ENCODE measurements at places on chromosomes 2 and 18.

- no peak for DNase-seq
Measured at GRCh38 chr2:22694856-22695255, 690.1 kb upstream of the KLHL29 start.

DNA sequence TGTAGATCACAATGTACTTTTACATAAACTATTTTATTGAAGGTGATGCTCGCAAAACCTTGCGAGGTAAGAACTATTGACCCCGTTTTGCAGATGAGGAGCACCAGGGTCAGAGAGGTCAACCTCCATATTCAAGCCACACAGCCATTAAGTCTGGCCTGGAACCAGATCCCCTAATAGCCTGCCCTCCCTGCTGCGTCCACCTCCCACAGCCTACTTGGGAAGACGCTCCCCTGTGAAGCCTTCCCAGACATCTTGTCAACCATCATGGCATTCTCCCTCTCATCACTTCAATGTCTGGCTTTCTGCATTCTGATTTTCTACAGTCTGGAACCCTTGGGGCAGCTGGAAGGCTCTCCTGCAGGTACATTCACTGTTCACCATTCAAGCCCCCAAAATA is 101.0 kb downstream of the TTC32 start:
- no peak for DNase-seq

DNA sequence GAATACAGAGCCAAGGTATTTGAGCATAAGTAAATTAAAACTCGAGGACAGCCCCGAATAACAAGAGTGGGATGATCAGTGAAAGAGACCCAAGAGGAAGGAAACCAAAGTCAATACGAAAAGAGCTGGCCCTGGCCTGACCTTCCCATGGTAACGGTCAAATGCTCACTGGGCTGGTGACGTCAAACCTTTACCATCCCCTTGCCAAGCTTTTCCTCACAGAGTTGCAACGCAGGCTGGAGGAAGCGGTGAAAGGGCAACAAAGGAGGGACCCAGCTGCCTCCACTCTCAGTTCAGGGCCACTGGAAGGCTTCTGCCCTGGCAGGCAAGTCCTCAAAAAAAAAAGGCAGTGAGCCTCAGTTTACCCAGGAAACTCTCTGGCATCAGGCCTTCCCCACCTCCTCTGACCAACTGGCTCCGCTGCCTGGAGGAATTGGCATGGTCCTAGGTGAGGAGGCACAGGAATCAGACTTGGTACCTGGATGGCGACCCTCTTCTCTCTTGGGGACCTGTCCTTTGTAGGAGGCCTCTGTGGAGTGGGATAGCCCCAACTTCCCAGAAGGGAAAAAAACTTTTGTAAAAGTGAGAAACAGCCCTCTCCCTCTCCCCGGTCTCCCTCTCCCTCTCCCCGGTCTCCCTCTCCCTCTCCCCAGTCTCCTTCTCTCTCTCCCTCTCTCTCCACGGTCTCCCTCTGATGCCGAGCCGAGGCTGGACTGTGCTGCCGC is 212.4 kb downstream of the ANAPC1 start:
- no peak for DNase-seq

DNA sequence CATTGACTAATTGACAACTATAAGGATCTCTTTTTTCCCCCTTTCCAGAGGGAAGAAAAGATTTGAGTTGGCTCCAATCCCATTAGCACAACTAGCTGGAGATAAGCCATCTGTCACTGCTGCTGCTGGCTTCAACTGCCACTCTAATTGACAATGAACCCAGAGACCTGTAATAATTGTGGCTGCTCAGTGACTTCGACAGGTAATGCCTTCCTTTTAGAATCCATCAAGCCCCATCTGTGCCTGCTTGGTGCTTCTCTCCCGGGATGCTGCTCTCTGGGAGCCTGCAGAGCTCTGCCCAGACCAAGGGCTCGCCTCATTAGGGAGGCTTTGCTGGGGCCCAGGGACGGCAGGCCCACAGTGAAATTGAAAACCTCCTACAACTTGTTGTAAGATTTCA is 376.7 kb upstream of the SOX11 start:
- no peak for DNase-seq

DNA sequence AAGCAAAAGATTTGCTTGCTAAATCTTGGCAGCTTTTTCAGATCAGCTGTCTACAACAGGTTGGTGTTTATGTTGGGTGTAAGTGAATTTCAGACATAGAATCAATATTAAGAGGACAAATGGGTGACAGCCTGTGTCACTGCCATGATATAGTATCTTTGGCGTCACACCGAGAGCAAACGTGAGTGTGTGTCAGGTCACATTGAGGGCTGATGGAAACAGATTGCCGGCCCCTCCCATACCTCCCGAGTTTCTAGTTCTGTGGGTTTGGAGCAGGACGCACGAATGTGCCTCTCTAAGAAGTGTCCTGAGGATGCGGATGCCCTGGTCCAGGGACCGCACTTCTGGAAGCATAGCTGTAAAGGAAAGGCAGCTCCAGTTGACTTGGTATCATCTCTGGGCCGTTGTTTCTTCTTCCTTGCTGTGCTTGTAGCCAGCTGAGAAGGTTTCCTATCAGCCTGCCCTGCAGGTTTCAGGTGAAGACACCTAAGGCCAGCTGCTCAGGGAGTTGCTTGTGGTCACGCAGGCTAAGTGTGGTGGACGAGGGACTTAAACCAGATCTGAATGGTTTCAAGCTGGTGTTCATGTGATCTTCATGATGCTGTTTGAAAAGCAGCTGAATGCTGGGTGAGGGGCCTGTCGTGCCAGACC is 6.4 kb downstream of the AGAP1 start:
- DNase-seq, result no peak

DNA sequence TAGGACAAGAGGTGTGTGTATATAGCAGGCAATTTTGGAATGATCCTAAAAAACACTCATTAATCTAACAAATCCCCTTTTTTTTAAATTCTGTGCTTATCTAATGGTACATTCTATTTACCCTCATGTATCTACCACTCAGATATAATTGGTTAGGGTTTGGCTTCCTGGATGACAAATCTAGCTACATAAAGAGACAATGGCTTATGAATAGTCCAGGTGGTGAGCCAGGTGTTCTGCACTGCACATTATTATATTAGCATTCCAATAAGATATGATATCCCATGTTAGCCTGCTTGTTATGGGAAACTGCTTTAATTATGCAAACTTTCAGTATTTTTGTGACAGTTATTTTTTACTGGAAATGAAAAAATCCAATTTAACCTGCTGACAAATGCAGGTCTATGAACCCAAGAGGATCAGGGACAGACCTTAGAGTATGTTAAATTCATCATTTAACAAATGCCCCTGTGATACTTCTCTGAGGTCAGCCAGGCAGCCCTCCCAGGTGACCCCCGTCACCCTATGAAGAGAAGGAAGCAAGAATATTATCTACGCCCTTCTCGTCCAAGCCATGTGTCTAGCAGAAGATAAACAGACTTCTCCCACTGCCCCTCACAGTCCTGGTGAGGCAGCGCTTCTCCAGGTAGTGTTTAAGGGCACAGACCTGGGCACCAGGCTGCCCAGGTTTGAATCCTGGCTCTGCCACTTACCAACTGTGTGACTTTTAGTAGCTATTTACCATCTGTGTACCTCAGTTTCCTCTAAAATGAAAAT is 83.0 kb downstream of the ADD2 start:
- no peak for DNase-seq

DNA sequence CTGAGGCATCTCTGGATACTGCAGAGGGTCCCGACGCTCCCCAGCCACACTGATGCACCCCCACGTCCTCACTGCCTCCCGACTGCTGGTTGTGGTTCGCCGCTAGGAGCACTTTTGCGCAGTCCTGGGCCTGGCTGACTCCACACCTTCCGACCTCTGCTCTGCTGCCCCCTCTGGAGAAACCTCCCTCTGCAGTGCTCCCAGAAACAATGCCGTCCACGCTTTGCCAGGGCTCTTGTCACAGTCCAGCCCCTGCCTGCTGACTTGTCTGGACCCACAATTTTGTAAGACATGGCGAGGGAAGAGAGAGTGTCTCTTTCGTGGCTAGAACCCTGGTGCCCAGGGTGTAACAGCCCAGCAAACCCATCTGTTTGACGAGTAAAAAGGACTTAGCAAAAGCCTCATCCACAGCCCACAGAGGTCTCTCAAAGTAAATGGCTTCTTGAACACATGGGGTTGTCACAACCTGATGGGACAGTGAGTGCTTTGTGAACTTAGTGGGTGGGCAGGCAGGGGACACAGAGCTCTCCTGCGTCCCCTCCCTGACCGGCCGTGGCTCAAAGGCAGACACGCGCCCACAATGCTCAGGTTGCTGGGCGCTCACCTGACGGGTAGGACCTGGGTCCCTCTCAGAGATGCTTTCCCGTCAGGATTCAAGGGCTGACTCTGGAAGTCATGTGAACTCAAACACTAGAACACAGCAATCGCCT is 4.0 kb downstream of the COPS9 start:
- no peak for DNase-seq

DNA sequence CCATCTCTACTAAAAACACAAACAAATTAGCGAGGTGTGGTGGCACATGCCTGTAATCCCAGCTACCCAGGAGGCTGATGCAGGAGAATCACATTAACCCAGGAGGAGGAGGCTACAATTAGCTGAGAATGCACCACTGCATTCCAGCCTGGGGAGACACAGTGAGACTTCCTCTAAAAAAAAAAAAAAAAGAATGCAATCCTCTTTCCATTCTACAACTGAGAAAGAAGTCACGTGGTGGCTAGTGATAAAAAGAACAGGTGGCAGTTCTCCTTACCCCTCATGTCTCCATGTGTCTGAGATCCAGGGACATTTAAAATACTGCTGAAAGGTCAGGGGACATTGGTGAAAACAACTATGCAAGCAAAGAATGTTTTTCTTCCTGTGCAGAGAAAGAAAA is 24.4 kb upstream of the GPR39 start:
- no peak for DNase-seq

- no peak for DNase-seq
Measured at GRCh38 chr18:45449418-45450227, 165.7 kb upstream of the SLC14A2 start.

- no peak for DNase-seq
Measured at GRCh38 chr2:223909001-223909741, 36.0 kb downstream of the WDFY1 start.

DNA sequence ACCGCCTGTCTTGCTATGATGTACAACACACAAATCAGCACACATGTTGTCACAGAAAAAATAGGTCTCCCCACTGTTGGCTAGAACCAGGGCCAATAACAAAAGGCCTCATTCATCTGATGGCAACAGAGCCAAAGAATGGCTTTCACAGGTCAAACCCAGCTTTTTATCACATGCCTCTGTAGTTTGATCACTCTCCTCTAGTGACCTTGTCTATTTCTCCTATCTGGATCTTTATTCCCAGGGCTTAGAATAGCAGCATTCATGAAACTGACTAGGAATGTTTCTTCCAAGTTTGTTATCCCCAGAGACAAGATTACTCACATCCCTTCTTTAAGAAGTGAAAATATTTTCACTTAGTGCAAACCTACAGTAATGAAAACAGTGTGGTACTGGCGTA is 285.8 kb upstream of the GYPC start:
- DNase-seq, result no peak

- no peak for DNase-seq
Measured at GRCh38 chr18:56445422-56445821, 193.0 kb downstream of the TXNL1 start.

GRCh38 chr2:120261387-120262006 is 8.8 kb downstream of the RALB start:
- no peak for DNase-seq

DNA sequence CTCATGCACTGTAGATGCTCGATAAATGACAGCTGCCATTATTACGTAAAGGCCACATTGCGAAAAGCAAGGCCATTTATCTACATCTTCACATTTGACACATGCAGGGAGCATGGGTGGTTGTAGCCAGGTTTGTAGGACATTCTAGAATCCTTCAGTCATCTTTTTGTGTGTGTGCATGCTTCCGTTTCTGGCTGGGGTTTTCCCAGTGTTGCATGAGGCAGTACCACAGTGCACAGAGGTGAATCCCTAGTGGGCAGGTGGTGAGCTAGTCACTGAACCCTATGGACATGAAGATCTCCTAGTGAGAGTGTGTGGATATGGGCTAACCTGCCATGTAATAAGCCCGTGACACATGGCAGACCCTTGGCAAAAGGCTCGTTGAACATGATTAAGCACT is 151.8 kb upstream of the SLC14A2 start:
- no peak for DNase-seq

- no peak for DNase-seq
Measured at GRCh38 chr2:186573531-186573930, 16.3 kb upstream of the ITGAV start.

DNA sequence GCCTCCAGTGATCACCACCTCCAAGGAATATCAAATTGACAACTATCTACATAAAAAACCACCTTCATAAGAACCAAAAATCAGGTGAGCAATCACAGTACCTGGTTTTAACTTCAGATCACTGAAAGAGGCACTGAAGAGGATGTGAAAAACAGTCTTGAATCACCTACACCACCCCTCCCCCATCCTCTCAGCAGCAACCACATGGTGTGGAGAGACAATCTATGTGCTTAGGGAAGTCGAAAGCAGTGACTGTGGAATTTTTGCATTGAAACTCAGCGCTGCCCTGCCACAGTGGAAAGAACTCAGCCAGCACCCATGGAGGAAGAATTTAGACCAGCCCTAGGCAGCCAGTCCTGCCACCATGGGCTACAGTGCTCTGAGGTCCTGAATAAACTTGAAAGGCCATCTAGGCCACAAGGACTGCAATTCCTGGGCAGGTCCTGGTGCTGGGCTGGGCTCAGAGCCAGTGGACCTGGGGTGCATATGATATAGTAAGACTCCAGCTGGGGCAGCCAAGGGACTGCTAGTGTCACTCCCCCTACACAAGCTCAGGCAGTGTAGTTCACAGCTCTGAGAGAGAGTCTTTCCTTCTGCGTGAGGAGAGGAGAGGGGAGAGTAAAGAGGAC is 75.6 kb downstream of the ATL2 start:
- DNase-seq, result no peak

DNA sequence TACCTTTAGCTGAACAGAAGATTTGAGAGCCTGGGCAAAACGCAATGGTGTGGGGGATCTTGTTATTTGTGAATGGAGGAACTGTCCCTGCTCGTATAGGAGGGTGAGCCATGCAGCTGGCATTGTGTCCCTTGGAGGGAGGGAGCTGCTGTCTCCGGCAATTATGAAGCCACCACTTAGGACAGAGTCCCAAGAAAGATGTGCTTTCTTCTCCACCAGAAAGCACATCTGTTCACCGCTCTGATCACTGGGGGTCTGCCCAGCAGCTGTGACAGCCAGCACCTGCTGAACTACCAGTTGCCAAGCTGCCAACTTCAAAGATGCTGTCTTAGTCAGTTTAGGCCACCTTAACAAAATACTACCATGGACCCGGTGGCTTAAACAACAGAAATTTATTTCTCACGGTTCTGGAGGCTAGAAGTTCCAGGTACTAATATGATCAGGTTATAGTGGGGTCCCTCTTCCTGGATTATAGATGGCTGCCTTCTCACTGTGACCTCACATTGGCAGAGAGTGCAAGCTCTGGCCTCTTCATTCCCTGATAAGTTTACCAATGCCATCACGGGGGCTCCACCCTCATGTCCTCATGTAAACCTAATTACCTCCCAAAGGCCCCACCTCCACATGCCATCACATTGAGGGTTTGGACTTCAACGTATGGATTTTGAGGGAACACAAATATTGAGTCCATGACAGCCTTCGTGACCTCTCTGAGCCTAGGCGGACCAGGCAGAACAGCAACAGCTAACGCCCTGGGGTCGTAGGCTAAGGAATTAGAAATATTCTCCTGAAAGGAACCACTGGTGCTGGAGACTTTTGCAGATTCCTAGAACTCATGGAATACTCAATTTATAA is 148.3 kb downstream of the RHBDD1 start:
- no peak for DNase-seq

GRCh38 chr2:86055314-86055713 is 50.4 kb downstream of the POLR1A start:
- DNase-seq, result no peak

- no peak for DNase-seq
Measured at GRCh38 chr18:28175930-28176697, 816 bp downstream of the CDH2 start.

All from SJSA1 (cell line).